Activated CD4-positive, alpha-beta memory T cell treated with anti-CD3 and anti-CD28 coated beads for 36 hours (primary cell): ENCODE measurements at places on chromosomes 1 and 21. TPM values are rescaled to one million over a fixed set of nuclear protein-coding genes. Genes with fewer than 3 reads are reported as not detected.
A peak's percentile ranks its signal among the peaks of the same experiment; 100 is the strongest.

- H3K27ac ChIP-seq: no peak overlapping the region
- no peak for DNase-seq
- no peaks in the 10 kb centered on the region for H3K36me3 ChIP-seq
- no peak overlapping the region for H3K4me3 ChIP-seq
These were observed 336.9 kb upstream of the NFIA start for GRCh38 chr1:60745484-60745883.

DNA sequence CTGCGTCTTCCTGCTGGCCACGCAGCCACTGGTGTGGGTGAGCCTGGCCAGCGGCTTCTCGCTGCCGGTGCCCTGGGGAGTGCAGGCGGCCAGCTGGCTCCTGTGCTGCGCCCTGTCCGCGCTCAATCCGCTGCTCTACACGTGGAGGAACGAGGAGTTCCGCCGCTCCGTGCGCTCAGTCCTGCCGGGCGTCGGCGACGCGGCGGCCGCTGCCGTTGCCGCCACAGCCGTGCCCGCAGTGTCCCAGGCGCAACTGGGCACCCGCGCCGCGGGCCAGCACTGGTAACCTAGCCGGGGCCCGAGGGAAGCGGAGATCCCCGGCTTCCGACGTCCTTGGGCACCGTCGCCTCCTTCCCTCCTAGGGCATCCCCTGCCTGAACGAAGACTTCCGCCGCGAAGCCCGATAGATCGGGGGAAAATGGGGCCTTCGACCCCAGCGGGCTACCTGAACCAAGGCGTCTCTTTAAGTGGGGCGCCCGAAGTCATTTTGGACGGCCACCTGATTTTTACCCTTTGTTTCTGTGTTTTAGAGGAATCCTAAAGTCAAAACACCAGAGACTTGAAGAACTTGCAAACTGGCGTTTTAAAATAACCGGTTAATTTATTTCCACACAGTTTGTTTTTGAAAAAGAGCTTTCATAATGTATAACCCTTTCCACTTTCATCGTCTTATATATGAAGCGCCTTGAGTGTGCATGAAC, 2.0 kb downstream of the GPR88 start:
- H3K27ac ChIP-seq: no peak overlapping the region
- peak; percentile 24 for DNase-seq
- H3K27me3 ChIP-seq: peaks cover 49% of the 10 kb centered on the region

DNA sequence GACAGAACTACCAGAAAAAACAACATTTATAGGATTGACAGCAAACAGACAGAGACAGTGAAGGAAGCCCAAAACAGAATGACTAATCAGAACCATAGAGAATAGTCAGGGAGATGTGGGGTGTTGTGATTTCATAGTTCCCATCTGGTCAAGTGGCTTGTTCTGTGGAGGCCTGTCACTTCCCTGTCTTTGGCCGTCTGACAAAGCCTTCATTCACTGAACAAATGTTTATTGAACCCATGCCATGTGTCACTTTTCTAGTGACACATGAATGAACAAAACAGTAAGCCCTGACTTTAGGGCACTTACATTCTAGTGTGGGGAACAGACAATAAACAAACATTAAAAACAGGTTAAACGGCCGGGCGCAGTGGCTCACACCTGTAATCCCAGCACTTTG, 3.2 kb upstream of the SRRM1 start:
- DNase-seq: no peak
- peaks cover 11% of the 10 kb centered on the region for H3K36me3 ChIP-seq
- peak overlapping the region; percentile 4 for H3K27ac ChIP-seq

- no peak overlapping the region for H3K27ac ChIP-seq
- no peaks in the 10 kb centered on the region for H3K4me1 ChIP-seq
These were observed 94.8 kb downstream of the DSCAM start for GRCh38 chr21:40752125-40752524.

GRCh38 chr1:12414444-12415018, 184.7 kb downstream of the VPS13D start:
- no peak overlapping the region for H3K4me3 ChIP-seq
- DNase-seq: peak; percentile 27
- H3K27me3 ChIP-seq: no peaks in the 10 kb centered on the region
- H3K4me1 ChIP-seq: peaks cover 21% of the 10 kb centered on the region
- H3K36me3 ChIP-seq: peaks cover 56% of the 10 kb centered on the region

The AVPR1B gene
- not detected for total RNA-seq

DNA sequence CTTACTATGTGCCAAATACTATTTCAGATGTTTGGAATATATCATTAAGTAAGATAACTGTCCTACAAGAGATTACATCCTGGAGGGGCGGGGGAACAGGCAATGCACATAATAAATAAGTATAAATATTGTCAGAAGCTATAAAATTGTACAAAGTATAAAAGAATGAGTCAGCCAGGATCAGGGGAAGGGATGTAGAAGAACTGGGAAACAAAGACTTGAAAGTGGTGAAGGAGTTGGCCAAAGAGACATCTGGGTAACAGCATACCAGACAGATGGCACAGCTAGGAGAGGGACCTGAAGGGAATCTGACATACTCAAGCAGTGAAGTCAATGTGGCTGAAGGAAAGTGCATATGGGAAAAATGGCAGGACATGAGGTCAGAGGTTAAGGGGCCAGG, 53.9 kb downstream of the CYYR1 start:
- H3K4me3 ChIP-seq: no peak overlapping the region
- H3K27me3 ChIP-seq: no peaks in the 10 kb centered on the region
- no peaks in the 10 kb centered on the region for H3K36me3 ChIP-seq
- no peaks in the 10 kb centered on the region for H3K4me1 ChIP-seq
- DNase-seq: no peak

GRCh38 chr1:185420588-185421081, 103.6 kb upstream of the IVNS1ABP start:
- no peaks in the 10 kb centered on the region for H3K36me3 ChIP-seq
- H3K4me3 ChIP-seq: no peak overlapping the region
- peaks cover 1% of the 10 kb centered on the region for H3K27me3 ChIP-seq
- peaks cover 12% of the 10 kb centered on the region for H3K4me1 ChIP-seq
- DNase-seq: no peak
- H3K27ac ChIP-seq: peak overlapping the region; percentile 10

- no peak overlapping the region for H3K27ac ChIP-seq
- no peak overlapping the region for H3K4me3 ChIP-seq
- H3K4me1 ChIP-seq: no peaks in the 10 kb centered on the region
- DNase-seq: no peak
- no peaks in the 10 kb centered on the region for H3K27me3 ChIP-seq
These were observed 723.2 kb upstream of the CXADR start for GRCh38 chr21:16789636-16790035.

DNA sequence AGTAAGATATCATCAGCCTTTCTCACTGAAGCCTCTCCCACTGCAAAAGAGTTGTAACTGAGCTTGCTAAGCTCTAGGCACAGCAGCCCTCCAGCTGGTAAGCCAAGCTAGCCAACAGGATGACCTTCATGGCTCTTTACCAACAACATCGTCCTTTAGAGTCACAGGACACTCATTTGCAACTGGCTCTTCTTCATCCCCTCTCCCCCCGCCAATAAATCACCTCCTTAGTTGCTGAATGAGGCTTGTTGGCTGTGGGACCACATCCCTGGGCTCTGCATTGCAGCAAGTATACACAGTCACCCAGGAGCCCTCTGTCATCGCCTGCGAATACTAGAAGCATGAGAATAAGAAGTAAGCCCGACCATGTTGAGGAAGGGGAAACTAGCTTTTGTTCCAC, 16.0 kb upstream of the ZNF697 start:
- no peak overlapping the region for H3K4me3 ChIP-seq
- no peaks in the 10 kb centered on the region for H3K4me1 ChIP-seq
- H3K27ac ChIP-seq: no peak overlapping the region
- H3K27me3 ChIP-seq: peaks cover 11% of the 10 kb centered on the region
- no peaks in the 10 kb centered on the region for H3K36me3 ChIP-seq

- DNase-seq: no peak
- no peaks in the 10 kb centered on the region for H3K36me3 ChIP-seq
- H3K27me3 ChIP-seq: peaks cover 46% of the 10 kb centered on the region
- no peak overlapping the region for H3K27ac ChIP-seq
These were observed 52.1 kb upstream of the LAPTM5 start for GRCh38 chr1:30809514-30810263.

The PADI4 gene
- 0.12 TPM for total RNA-seq

DNA sequence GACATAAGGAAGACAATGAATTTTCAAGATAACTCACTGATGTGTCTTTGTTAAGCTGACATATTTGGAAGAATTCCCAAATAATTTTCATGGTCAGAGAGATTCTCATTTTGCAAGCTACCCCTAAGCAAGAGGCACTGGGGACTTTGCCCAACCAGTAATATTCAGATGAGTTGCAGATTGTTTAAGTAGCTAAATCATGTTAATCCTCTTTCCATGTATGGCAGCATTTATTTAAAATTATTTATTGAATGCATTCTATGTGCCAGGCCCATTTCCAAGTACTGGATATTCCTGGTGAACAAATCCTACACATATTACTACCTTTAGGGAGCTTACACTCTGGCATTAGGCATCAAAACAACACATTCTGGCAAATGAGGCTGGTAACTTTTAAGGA, 56.5 kb upstream of the BACH1 start:
- H3K27me3 ChIP-seq: peaks cover 12% of the 10 kb centered on the region
- peaks cover 12% of the 10 kb centered on the region for H3K4me1 ChIP-seq
- H3K4me3 ChIP-seq: no peak overlapping the region
- no peaks in the 10 kb centered on the region for H3K36me3 ChIP-seq
- no peak for DNase-seq

- H3K36me3 ChIP-seq: no peaks in the 10 kb centered on the region
- peak overlapping the region; percentile 66 for H3K4me3 ChIP-seq
- DNase-seq: peak; percentile 68
These were observed 746 bp upstream of the LAMC1 start for GRCh38 chr1:183022202-183023145.

The CHI3L1 gene
- total RNA-seq: not detected

The AMY1B gene
- not detected for total RNA-seq

GRCh38 chr1:196144588-196144987, 463.7 kb downstream of the KCNT2 start:
- peaks cover 3% of the 10 kb centered on the region for H3K27me3 ChIP-seq
- H3K4me1 ChIP-seq: no peaks in the 10 kb centered on the region
- H3K4me3 ChIP-seq: no peak overlapping the region
- no peak overlapping the region for H3K27ac ChIP-seq

The MFSD2A gene
- 7.5 TPM for total RNA-seq

GRCh38 chr1:176193023-176193422, 14.1 kb downstream of the COP1 start:
- peaks cover 74% of the 10 kb centered on the region for H3K4me1 ChIP-seq
- H3K4me3 ChIP-seq: no peak overlapping the region
- no peaks in the 10 kb centered on the region for H3K27me3 ChIP-seq
- H3K27ac ChIP-seq: no peak overlapping the region
- no peak for DNase-seq

The SLC2A5 gene
- total RNA-seq: not detected

GRCh38 chr1:1778663-1779319, 521 bp upstream of the NADK start:
- DNase-seq: peak; percentile 87
- peak overlapping the region; percentile 55 for H3K4me3 ChIP-seq
- H3K36me3 ChIP-seq: peaks cover 2% of the 10 kb centered on the region
- no peaks in the 10 kb centered on the region for H3K27me3 ChIP-seq
- H3K4me1 ChIP-seq: peaks cover 68% of the 10 kb centered on the region

DNA sequence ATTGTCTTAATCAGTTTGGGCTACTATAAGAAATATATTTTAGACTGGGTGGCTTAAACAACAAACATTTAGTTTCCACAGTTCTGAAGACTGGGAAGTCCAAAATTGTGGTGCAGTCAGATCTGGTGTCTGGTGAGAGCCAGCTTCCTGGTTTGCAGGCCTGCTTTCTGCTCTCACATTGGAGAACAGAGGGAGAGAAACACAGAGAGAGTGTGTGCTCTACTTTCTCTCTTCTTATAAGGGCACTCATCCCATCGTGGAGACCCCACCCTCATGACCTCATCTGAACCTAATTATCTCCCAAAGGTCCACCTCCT, 4.1 kb downstream of the LEPR start:
- no peaks in the 10 kb centered on the region for H3K27me3 ChIP-seq
- no peak overlapping the region for H3K4me3 ChIP-seq
- H3K4me1 ChIP-seq: peaks cover 16% of the 10 kb centered on the region
- H3K27ac ChIP-seq: no peak overlapping the region
- DNase-seq: no peak
- H3K36me3 ChIP-seq: peaks cover 25% of the 10 kb centered on the region

DNA sequence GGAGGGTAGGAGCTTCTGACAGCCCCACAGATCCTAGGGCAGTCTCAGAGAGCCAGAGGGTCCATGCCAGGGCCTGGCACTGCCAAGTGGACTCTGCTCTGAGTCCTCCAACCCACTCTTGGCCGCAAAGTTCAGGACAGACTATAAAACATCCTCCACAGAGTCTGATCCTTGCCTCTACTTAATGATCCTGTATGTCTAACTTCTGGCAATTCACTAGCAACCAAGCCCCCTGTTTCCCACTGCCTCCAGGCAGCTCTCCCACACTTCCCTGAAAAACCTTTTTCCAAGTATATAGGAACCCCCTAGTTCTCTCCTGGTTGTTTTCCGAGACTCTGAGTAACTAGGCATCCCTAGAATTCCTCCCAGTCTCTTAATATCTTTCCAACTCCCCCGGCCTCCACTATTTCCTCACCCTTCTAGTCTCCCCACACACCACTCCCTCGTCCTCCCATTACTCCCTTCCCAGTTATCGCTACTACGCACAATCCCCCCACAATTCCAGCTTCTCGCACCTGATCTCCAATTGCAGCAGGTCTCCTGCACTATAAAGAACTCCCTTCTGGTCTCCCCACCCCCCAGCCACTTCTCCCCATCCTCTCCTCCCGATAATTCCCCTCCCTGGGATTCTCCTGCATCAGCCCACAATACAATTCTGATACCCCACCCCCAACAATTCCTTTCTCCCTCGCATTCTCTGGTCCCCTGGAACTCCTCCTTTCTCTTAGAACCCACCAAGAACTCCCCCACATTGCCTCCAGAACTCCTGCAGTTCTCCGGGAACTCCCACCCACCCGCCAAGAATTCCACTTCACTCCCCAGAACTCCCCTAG, 574 bp downstream of the IGSF9 start:
- no peak for DNase-seq
- no peaks in the 10 kb centered on the region for H3K36me3 ChIP-seq
- H3K27me3 ChIP-seq: peaks cover 40% of the 10 kb centered on the region
- H3K4me1 ChIP-seq: peaks cover 3% of the 10 kb centered on the region
- peak overlapping the region; percentile 11 for H3K4me3 ChIP-seq
- H3K27ac ChIP-seq: no peak overlapping the region

DNA sequence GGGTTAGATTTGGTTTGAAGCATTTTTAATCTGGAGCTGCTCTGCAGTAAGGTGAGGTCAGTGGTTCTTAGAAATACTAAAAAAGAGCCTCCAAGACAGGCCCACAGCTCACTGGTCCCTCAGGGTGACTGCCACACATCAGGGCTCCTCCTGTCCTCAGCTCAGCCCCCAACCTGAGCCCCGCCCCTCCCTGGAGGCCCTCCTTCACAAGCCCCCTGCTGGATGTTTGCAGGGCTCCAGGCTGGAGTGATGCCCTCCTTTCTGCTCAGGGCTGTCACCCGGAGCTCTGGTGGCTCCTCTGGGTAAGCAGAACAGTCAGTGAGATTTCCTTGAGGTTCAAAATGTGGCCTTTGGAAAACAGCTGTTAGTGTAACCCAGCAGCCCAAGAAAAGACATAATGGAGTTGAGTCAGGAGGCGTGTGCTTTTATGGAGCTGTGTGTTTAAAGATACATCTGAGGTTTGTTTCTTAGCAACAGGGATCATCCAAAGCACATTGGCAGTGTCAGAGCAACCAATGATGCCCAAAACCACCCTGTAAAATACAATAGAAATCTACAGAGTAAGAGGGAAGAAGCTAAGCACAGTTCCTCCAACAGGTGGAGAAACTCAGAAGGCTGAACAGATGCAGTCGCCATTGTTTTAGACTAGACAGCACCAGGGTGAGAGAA, 21.4 kb downstream of the STUM start:
- no peak overlapping the region for H3K27ac ChIP-seq
- H3K36me3 ChIP-seq: no peaks in the 10 kb centered on the region
- peaks cover 6% of the 10 kb centered on the region for H3K27me3 ChIP-seq

GRCh38 chr1:41238311-41238988, 3.7 kb downstream of the SCMH1 start:
- no peak overlapping the region for H3K4me3 ChIP-seq
- peaks cover 15% of the 10 kb centered on the region for H3K4me1 ChIP-seq
- H3K27ac ChIP-seq: no peak overlapping the region
- peak; percentile 30 for DNase-seq
- peaks cover 3% of the 10 kb centered on the region for H3K36me3 ChIP-seq
